ENCODE measurements at places on chromosomes 11 and 22.

DNA sequence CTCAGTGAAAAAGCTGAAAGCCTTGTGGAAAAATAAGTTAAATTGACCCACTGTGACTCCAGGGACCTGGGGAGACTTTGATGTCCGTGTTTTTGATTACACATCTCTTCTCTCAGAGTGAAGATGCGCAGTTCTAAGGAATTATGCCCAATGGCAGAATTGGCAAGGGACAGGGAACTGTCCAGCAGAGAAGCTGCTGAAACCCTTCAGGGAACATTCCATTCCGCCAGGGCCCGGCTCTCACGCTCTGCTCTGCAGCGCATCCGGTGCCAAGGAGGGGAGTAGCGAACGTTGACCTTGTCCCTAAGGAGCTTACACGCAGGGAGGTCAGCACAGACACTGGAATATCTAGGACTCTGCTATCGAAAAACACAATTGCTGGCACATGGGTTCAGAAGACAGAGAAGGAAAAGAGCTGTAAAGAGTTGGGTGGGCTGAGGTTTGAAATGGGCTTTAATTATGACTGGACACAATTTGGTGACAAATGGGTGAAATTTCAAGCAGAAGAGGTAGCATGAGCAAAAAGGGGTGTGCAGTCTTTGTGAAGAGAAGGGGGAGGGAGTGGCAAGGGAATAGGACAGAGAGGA lies 64.5 kb upstream of the B3GAT1 start:
- no peak for DNase-seq

GRCh38 chr11:10257478-10257877 lies 36.5 kb downstream of the SBF2 start:
- DNase-seq = no peak

DNA sequence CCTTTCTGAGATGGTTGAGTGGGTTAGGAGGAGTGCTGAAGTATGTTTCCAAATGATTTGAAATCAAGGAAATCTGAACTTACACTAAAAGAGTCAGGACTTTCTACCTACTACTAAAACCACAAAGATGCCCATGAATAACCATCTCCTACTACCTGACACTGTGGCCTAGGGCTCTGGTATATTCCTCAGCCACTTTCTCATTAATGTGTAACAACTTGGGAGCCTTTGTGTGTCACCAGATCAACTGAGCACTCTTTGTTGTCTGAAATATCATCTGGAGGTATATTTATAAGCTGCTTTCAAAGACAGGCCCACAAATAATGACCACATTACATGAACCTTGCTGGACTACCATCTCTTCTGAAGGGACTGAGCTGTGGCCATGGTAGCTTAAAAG lies 43.9 kb downstream of the RELT start:
- no peak for DNase-seq

DNA sequence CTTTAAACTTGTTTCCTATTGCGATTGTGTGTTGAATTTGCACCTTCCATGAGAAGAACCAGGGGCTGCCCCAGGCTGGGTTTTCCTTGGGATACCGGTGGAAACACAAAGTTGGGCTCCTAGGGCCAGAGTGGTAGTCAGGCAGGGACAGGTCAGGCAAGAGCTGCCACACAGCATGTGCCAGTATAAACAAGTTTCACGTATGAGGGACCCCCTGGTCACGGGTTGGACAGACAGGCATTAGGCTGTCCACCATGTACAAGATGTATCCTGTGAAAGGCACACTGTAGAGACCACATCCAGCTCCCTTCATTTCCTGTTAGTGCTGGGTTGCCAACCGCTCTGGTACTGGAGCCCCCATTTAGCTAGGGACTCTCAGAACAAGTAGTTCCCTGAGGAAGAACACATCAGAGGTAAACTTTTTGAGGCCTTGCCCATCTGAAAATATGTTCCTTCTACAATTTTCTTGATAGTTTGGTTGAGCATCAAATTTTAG lies 8.8 kb downstream of the UPB1 start:
- no peak for DNase-seq

DNA sequence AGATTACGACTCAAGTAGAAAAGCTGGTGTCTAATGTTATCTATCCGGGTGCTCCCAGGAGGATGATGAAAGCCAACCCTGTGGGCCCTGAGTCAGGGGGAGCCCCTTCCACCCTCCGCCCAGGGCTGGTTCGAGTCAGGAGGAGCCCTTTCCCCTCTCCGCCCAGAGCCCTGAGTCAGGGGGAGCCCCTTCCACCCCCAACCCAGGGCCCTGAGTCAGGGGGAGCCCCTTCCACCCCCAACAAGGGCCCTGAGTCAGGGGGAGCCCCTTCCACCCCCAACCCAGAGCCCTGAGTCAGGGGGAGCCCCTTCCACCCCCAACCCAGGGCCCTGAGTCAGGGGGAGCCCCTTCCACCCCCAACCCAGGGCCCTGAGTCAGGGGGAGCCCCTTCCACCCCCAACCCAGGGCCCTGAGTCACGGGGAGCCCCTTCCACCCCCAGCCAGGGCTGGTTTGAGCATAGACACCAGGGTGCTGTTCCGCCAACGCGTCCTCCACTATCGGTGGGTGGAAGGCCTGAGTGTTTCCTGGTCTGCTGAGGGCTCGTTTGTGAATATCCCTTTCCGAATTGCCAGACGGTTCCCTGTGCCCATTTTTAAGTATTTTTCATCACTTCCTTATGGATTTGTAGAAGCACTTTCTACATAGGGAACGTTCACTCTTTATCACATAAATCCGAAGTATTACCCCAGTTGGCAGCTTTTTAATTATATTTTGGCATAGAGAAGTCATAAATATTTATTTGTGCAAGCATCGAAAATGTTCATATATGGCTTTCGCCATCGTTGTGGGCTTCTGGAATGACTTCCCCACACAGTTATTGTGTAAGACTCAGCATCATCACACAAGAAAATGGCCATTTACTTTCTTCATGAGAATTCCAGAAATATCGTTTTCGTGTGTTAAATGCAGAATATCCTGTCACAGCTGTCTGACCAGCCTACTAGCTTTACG lies 380.6 kb downstream of the BRD1 start:
- DNase-seq = peak; percentile 11

DNA sequence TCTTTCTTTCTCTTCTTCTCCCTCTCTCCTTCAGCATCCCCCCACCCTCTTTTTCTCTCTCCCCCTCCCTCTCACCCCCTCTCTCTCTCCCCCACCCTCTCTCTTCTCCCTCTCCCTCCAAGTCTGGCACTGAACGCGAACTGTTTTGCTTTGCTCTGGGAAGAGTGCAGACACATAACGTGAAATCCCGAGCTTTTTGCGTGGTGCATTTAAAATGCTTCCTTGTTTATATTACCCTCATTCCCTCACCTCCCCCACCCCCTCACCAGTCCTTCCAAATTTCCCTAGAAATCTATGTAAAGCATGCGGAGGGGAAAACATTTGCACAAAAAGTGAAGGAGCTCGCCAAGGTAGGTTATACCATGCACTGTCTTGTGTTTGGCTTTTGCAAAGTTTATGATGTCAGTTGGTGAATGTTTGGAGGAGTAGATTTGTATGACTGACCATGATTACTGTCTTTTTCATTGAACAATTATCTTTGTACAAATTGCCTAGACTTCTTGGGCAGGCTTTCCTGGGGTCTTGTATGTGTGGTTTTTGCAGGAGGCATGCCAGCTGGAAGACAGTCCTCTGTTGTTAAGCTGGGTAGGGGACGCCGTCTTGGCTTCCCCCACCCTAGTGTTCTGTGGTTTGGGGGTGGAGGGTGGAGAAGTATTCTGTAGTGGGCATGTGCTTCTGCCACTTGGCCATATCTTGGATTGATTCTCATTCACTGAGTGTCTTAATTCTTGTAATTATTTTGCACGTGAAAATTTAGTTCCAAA lies 123.7 kb upstream of the HSD17B12 start:
- DNase-seq = no peak

DNA sequence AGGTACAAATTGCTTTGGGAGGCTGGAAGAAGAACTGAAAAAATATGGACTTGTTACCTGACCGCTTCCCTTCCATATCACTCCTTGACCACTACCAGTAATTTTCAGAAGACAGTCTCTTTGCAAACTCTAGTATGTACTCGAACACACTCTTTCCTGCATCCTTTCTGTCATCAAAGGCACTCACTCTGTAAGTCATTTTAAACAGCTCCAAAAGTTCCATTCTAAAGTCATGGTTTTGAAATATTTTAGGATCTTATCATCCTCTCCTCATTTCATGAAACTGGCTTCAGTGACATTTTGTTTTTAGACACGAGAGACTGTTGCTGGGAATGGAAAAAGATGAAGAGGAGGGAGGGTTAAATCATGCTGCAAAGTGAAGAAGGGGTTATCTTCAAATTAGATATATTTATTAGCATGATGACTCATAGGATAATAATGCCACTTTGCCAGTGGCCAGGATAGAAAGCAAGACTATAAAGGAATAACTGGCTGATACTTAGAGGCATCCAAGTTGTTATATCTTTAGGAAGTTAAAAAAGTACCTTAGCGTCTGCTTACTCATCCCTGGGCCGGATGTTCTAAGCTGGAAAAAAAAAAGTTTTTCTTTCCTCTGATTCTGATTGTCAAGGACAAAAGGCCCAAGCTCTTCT lies 549.3 kb downstream of the METTL15 start:
- DNase-seq = no peak

DNA sequence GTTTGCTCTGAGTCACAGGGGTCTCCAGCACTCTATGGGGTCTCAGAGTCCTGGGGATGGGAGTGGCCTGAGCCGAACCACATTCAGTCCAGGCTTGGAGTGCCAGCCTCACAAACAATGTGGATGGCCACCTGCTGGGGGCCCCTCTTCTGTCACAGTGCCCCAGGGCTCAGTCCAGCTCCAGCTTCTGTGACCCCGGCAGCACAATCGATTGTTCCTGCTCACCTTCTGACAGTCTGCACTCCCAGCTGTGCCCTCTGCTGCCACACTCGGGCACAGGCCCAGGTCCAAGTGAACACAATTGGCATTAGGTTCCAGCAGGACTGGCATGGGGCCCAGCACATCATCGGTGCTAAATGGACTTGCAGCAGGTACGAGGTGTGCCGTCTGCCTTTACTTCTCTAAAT lies 84.8 kb downstream of the TP53I11 start:
- DNase-seq = no peak
